ENCODE measurements at places on chromosomes 3 and 15.
A peak's percentile ranks its signal among the peaks of the same experiment; 100 is the strongest.

DNA sequence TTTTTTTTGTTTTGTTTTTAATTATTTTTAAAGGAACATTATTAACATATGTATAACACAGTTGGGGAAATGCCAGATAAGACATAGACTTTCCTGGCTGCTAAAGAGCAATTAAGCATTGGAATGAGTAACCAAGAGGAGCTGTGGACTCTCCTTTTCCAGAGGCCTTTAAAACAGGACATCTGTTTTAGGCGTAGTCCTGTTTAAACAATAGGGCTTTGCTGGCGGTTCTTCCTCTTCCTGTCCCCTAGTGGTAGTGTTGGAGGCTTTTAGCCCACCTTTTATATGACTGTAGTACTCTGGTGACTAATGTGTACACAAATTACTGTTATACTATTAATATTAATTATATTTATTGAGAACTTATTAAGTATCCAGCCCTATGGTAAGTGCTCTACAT lies 81.9 kb downstream of the PPARG start:
- no peak for DNase-seq

- DNase-seq, result peak; percentile 75
These were observed 147.0 kb upstream of the SLCO3A1 start for GRCh38 chr15:91706322-91707032.

- DNase-seq, result no peak
These were observed 5.2 kb downstream of the SETD5 start for GRCh38 chr3:9402410-9403228.

DNA sequence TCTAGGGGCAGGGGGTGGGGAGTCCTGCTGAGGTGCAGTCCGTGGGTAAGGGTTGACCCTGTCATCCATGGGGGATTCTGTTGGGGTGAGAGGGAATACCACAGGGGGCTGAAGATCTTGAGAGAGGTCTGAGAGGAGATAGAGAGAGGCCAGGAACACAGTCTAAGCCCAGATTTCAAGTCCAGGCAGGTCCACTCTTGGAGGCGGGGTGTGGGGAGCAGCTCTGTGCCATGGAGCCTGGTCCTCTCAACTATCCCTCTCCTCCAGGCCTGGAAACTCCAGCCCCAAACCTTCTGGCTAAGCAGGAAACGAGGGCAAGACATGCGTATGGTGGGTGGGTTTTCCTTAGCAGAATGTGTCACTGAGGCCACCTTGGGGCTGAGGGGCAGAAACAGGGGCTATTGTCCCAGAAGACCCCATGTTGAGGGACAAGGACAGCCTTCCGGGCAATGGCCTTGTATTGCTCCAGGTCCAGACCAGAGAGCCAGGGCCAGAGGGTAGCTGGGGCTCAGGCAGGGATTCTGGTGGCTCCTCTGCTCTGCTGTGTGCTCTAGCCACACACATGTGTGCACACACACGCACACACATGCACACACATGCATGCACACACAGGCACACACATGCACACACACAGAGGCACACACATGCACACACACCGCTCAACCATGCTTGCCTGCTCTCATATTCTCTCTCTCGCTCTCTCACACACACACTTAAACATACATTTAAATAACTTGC lies 48.6 kb upstream of the MAGEF1 start:
- DNase-seq, result no peak

DNA sequence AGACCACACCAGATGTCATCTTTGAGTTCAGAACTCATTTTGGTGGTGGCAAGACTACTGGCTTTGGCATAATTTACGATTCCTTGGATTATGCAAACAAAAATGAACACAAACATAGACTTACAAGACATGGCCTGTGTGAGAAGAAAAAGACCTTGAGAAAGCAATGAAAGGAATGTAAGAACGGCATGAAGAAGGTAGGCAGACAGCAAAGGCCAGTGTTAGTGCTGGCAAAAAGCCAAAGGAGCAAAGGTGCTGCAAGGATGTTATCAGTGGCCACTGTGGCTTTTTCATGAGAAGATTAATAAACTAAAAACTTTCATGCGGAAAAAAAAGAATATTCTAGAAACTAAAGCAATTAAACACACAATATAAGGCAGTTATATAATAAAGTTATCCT lies 21.9 kb downstream of the AAGAB start:
- no peak for DNase-seq

- no peak for DNase-seq
These were observed 32.2 kb downstream of the KAT2B start for GRCh38 chr3:20072422-20072821.

GRCh38 chr3:117600112-117600511 lies 890.5 kb downstream of the TUSC7 start:
- DNase-seq, result no peak

- DNase-seq, result no peak
These were observed 13.1 kb upstream of the BLOC1S6 start for GRCh38 chr15:45573961-45574629.

- DNase-seq, result no peak
These were observed 694.3 kb downstream of the NTRK3 start for GRCh38 chr15:87562203-87562602.

GRCh38 chr3:40317061-40317855 lies 7.8 kb downstream of the EIF1B start:
- no peak for DNase-seq

- DNase-seq, result no peak
These were observed 26.0 kb downstream of the NEO1 start for GRCh38 chr15:73078291-73078690.

GRCh38 chr3:157285141-157285540 lies 125.2 kb upstream of the CCNL1 start:
- DNase-seq, result no peak

DNA sequence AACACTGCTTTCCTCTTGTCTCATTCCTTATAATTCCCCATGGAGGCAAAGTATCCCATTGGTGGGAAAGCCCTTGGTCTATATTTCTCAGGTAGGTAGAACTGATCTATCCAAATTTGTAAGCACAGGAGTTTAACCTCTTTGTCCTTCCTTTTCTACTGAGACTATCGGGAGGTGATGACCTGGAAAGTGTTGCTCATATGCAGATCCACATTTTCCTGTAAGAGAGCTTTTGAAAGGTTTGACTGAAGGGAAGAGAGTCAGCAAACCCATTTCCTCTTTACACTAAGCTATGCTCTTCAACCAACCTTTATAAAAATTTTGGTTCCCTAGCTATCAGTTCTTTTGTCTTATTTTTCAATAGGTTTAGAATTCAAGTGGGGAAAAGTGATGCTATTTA lies 200.7 kb downstream of the TIGIT start:
- DNase-seq, result no peak

DNA sequence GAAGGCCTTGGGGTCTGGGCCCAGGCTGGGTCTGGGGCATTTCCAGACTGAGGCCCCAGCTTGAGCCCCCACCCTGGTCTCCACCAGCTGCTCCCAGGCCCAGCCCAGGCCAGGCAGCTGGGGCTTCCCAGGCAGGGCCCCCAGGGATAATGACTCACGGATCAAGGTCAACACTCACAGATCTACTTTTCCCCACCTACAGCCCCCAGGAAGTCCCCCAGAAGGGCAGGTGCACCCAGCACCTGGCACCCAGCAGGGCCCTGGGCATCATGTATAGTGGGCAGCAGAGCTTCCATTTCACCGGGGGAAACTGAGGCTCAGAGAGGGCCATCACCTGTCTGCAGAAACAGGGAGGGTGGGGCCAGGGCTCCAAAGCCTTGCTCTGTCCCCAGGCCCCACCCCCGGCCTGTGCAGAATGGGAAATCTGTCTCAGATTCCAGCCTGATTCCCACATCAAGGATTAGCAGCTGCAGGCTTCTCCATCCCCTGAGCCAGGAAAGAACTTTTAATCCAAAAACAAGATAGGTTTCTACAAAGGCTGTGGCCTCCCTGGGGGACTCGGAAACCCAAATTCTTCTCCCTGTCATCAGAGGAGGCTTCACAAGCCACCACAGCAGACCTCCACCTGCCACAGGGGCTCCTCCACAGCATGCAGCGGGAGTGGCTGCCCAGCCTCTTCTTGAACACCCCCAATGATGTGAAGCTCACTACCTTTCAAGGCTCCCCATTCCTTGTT lies 49.8 kb downstream of the IQSEC1 start:
- no peak for DNase-seq

GRCh38 chr15:40285151-40285550 lies 2.3 kb upstream of the ANKRD63 start:
- no peak for DNase-seq

- DNase-seq, result no peak
These were observed 49.4 kb upstream of the SYNPR start for GRCh38 chr3:63228677-63229076.

GRCh38 chr15:96978937-96979473 lies 648.5 kb downstream of the NR2F2 start:
- DNase-seq, result no peak

GRCh38 chr3:11047500-11047899 lies 55.0 kb downstream of the SLC6A1 start:
- DNase-seq, result no peak

GRCh38 chr3:137760341-137761098 lies 3.6 kb upstream of the SOX14 start:
- no peak for DNase-seq

- DNase-seq, result no peak
These were observed 103.6 kb downstream of the APBA2 start for GRCh38 chr15:28989239-28989830.

DNA sequence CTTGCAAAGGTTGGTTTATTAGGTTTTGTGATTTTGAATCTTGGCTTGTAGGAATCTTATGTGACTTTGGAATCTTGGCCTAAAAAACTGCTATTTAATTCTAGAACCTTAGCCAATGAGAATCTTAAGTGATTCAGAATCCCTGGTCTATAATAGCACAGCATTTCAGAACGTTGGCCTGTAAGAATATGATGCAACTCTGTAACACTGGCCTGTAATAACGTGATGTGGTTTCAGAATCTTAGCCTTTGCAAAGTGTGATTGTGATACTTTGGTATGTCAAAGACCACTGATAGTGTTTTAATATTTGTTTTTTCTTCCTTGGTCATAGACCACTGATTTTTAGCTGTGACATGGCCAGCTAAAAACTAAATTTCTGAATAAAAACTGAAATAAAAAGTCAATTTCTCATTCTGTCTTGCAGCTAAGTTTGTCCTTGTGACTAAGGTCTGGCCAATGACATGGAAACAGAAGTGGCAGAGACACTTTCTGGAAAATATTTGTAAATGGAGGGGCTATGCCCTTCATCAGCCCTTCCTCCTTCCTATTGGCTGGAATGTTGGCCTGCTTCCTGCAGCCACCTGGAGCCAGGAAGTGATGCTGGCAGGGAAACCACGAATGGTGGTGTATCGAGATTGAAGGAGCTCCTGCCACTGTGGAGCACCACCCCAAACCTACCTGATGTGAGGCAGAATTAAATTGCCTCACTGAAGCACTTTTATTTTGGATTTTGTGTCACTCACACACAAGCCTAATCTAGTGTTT lies 42.3 kb upstream of the CORO2B start:
- no peak for DNase-seq

- DNase-seq, result no peak
These were observed 537.7 kb upstream of the MDFIC2 start for GRCh38 chr3:70849911-70850699.

GRCh38 chr3:42839616-42840015 lies 30.4 kb downstream of the ACKR2 start:
- no peak for DNase-seq

- no peak for DNase-seq
These were observed 7.5 kb downstream of the DET1 start for GRCh38 chr15:88538972-88539371.

DNA sequence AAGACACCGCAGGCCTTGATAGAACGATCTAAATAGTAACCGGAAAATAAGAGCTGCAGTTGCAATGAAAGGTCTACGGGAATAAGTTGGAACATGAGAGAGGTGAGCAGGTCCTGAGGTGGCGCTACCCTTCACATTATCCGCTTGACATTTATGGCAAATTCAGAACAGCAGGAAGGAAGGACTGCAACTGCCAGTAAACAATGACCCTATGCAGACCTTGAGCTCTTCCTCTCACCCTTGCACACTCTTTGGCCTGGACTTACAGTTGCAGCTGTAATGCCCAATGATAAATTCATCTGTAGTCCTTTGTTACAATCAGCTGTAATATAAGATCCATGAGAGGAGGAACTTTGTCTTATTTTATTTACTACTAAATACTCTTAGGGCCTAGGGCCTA lies 32.3 kb upstream of the TRIM59 start:
- DNase-seq, result no peak

DNA sequence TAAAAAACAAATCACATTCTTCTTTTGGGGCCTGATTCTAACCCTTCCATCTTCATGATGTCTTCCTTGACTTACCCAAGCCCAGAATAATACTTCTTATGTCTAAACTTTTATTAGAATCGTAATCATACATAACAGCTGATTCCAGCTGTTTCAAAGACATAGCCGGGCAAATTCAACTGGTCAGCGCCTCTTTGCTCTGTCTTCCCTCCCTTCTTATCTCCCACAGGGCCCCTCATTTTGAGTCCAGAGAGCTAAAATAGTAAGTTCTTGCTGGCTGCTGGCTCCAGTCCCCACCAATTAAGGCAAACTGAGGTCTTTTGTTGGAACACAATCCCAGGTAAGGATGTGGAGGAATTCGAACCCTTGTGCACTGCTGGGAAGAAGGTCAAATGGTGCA lies 108.6 kb downstream of the ADCY5 start:
- no peak for DNase-seq

DNA sequence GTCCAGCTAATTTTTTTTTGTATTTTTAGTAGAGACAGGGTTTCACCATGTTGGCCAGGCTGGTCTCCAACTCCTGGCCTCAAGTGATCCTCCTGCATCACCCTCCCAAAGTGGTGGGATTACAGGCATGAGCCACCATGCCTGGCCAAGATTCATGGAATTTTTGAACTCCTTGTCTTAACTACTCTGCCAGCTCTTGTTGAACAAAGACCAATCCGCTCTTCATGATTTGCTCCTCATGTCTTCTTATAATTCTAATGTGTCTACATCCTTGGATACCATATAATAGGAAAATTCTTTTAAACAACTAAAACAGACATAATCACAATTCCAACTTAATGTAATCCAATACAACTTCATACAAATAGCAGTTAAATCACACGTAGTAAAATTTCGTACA lies 21.3 kb downstream of the UBA5 start:
- DNase-seq, result no peak

DNA sequence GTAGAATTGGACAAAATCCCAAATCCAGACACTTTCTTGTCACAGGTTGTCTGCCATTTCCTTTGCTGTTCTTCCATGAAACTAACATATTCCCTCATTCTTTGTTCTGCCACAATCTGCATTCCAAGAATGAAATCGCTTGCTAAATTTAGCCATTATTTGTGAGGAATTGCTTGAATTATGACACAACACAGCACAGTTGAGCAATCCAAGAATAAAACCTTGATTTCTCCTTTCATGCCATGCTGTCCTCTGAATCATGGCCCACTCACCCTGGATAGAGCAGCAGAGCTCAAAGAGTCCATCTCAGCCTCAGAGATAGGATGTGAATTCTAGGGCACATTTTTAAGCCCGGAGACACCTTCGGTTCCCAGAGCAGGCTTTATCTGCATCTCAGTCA lies 35.2 kb upstream of the GREM1 start:
- no peak for DNase-seq

- no peak for DNase-seq
These were observed 11.1 kb downstream of the ZBTB11 start for GRCh38 chr3:101665851-101666250.

DNA sequence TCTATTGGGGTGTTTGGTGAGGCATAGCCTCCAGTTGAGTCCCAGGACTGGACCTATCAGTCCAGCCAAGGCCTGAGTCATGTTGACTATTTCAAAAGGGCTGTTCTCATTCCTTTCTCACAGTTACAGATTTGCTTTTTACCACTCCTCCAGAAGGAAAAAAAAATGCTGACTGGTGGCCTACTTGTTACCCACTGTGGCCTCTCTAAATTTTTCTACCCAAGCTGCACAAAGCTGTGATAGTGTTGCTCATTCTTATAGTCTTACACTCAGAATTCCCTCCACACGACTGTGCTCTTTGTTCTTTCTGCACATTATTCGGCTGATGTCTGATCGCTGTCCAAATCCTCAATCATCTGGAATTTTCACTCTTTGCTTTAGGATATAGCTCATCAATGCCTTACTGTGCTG lies 1142.2 kb downstream of the IGSF11 start:
- no peak for DNase-seq

Measured in activated CD4-positive, alpha-beta T cell treated with anti-CD3 and anti-CD28 coated beads for 1 hour (primary cell).